ENCODE measurements at places on chromosomes 5 and 9. TPM values are rescaled to one million over a fixed set of nuclear protein-coding genes. Genes with fewer than 3 reads are reported as not detected.

Gene APBA1
- 0.67 TPM for polyA plus RNA-seq

Gene DMRT3
- not detected for polyA plus RNA-seq

Gene CTXN3
- polyA plus RNA-seq, result not detected

Gene FRMD3
- polyA plus RNA-seq, result 23.1 TPM

Gene VPS13A
- polyA plus RNA-seq, result 6.8 TPM

Gene NUTM2G
- not detected for polyA plus RNA-seq

- no peak for DNase-seq
Observed at GRCh38 chr9:91776409-91777291, 173.4 kb downstream of the ROR2 start.

DNA sequence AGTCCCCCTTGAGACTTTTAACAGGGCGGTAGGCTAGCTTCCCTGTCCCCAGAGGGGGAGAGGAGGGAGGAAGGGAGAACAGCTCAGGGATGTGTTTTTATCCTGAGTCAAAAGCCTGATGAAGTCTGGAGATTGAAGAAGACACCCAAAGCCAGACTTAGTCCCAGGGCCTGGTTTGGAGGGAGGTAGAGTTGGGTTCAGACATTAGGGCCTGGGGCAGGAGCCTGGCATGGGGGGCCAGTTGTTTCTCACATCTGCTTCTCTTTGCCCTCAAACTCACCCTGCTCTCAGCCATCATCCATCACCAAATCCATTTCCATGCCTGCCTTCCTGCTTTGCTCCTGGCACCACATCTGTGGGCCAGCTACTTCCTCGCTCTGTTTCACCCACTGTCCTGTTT is 2.9 kb downstream of the MYORG start:
- DNase-seq, result no peak

DNA sequence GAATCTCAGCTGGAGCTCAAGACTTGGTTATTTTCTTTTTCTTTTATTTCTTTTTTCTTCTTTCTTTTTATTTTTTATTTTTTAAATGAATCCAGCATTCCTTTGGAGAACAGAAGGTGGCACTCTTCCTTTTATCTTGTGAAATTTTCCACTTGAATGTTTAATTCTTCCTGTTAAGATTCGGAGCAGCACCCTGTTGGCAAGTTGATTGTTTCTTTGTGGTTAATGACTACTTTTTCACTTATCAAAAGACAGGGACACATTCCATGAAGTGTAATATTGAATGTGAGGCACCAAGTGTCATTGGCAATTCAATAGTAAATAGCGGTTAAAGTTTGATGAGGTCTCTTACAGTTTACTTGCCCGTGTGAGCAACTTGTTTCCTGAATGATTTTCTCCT is 240.5 kb upstream of the CHD1 start:
- DNase-seq, result no peak

- peak; percentile 24 for DNase-seq
Observed at GRCh38 chr5:74865804-74866595, at the start of gene FAM169A. Gene FAM169A (minus strand): TSS chr5:74866387. CDS start chr5:74841676, 24,711 bp downstream.

GRCh38 chr5:17839848-17840247 is 205.6 kb downstream of the TAF11L14 start:
- no peak for DNase-seq

DNA sequence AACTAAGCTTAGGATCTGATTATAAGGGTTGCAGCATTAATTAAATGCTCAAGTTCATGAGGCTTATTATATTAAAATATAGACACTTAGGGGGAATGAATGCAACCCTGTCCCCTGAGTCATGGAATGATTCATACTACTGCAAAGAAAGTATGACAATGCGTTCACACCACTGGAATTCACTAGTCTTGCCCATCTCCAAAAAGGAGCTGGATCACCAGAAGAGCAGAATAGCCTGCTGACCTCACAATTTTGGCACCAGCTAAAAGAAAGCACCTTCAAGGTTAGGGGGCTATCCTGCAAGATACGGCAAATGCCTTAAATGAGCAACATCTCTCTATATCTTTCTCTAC is 32.0 kb upstream of the TMED7 start:
- DNase-seq, result no peak

DNA sequence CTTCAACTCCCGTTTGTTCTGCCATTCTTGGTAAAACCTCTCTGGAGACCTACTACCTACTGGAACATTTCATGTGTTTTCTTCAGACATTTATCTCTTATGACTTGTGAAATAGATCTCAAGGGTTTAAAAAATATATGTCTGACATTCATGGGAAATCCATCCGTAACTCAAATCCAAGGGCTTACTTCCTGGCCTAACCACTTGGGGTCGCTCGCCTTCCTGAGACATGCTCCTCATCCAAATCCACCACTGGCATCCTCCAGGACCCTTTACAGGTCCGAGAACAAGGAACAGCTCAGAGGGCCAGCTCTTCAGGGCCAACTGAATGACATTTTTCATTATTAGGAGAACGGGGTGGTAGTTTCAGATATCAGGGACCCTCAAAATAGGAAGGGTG is 235.1 kb upstream of the TUT7 start:
- no peak for DNase-seq

GRCh38 chr5:119361594-119362125 is 5.8 kb downstream of the TNFAIP8 start:
- DNase-seq, result no peak

GRCh38 chr5:173707392-173707791 is 90.9 kb upstream of the BOD1 start:
- peak; percentile 53 for DNase-seq

GRCh38 chr5:36178524-36178890 is 26.6 kb downstream of the SKP2 start:
- DNase-seq, result no peak

GRCh38 chr9:133962341-133962740 is 29.8 kb downstream of the VAV2 start:
- DNase-seq, result peak; percentile 6

- no peak for DNase-seq
Observed at GRCh38 chr5:175343308-175343707, 100.7 kb downstream of the DRD1 start.

GRCh38 chr5:174323878-174324281 is 278.4 kb downstream of the NSG2 start:
- DNase-seq, result no peak

- DNase-seq, result no peak
Observed at GRCh38 chr5:180790020-180790419, 12.6 kb downstream of the MGAT1 start.

GRCh38 chr5:138701678-138702077 is 51.5 kb upstream of the CTNNA1 start:
- no peak for DNase-seq

DNA sequence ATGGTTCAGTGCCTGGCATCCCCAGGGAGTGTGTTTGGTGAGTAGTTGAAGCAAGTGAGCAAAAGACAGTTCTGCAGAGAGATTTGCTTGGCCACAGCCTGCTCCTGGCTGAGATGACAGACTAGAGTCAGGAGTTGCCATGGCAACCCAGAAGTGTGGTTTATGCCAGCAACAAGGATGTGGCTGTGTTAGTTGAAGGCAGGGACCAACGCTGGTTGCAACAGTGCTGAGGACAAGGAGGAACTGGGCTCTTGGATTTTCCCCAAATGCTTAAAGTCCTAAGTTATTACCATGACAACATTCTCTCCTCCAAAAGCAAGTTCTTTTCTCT is 2.7 kb downstream of the NXNL2 start:
- DNase-seq, result peak; percentile 53

DNA sequence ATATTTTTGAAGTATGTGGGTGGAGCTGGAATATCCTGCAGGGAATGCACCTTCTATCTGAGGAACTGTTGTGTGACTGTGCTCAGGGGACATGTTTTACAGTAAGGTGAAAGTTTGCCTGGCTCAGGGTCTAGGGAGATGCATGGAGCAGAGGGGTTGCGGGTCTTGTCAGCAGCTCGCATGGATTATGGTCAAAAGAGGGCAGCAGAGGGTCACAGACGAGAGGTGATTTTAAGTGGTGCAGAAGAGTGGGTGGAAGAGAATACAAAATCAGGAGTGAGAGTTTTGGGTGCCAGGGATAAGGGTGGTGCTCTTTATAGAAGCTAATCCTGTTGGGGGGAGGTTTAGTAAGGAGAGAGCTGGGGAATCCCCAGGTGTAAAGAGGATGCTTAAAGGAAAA is 53.5 kb upstream of the GRIN3A start:
- DNase-seq, result no peak

Data from heart right ventricle (tissue), 16 donors.